ENCODE measurements at places on chromosomes 4 and X.

DNA sequence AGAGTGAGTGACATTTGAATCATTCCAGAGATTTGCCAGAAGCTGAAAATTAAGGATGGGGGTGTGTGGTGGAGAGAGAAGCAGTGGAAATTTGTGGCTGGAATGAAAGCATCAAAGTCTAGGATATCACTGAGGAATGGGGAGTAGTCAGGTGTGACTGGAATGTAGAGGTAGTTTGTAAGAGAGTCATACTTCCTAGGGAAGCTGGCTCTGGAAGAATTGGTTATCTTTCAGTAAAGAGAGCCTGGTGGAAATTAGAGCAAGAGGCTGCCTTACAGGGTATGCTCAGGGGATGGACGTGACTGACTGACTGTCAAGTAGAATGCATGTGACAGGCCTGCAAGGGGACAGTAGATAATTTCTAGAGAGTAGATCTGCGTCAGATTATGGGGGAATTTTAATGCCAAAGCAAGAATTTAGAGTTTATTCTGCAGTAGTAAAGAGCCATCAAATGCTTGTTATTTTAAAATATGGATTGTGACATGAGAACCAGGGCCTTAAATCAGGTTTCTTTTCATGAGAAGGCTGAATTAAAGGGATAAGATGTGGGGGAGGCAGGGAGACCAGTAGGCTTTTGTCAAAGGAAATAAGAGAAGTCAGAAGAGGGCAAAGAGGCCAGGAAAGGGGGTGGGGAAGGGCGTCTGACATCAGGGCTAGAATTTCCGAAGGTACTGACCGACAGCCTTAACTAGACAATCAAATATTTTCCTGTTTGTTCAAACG is 109.9 kb downstream of the AFF1 start:
- peak; percentile 37 for DNase-seq

DNA sequence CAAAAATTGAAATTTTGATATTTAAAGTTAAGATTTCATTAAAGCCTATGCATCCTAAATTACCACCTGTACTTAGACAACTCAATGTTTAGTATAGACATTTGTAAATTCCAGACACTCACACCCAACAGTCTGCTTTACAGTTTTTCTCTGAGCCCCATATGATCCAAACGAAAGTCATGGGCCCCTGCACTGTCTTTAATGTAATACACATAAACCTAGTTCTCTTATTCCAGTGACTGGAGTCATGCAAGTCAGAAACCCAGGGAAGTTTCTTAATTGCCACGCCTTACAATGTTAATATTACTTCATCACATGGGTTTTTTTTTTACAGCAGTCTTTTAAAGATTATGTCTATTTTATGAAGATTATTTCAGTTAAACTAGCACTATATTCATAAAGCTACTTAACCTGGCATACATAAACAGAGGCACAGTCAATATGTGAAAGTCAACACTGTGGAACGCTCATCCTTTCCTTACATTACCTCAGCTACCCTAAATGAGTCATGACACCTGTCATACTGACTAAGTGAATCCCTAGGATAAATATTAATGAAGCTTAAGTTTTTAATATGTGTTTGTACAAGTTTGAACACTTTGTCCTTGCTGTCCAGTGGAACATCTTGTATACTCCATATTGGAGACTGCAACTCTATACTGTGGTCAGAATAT is 67.7 kb upstream of the H2AZ1 start:
- no peak for DNase-seq

- DNase-seq = no peak
Measured at GRCh38 chrX:17298564-17298963, 76.4 kb upstream of the NHS start.

GRCh38 chrX:153947009-153947769 is 2.7 kb upstream of the RENBP start:
- peak; percentile 77 for DNase-seq

DNA sequence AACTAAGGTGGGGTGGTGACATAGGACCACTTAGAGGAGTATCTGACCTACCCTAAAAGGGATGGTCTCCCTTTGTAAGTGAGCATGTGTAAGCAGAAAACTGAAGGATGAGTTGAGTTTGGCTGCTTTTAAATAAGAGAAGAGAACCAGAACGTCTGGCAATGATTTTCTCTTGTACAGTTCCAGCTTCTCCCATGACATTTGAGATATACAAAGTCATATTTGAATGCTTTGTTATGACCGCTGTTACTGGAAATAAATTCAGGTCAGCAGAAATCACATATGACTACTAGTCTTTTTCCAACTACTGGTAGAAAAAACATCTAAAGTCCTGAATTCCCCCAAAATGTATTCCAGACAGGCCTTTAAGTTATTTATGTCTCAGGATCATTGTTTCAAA is 313.3 kb upstream of the BMP3 start:
- no peak for DNase-seq

- peak; percentile 80 for DNase-seq
Measured at GRCh38 chr4:41512596-41512995, 25.4 kb upstream of the LIMCH1 start.

DNA sequence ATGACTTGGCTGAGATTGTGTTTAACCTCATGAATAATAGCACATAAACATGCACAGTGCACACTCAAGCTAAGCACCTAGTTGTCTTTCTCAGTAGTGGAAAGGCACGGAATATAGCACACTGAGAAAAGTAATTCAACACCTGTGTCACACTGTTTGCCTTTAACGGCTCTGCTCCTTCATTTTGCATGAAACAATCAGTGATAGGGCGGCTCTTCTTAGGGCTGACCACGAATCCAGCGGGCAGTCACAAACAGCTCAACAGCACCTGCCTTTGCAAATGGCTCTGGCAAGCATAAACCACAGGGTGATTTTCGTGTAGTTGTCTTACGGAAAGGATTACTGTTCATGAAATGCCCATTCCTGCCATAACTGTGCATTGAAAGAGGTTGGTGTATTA is 954.0 kb upstream of the TENM3 start:
- no peak for DNase-seq

DNA sequence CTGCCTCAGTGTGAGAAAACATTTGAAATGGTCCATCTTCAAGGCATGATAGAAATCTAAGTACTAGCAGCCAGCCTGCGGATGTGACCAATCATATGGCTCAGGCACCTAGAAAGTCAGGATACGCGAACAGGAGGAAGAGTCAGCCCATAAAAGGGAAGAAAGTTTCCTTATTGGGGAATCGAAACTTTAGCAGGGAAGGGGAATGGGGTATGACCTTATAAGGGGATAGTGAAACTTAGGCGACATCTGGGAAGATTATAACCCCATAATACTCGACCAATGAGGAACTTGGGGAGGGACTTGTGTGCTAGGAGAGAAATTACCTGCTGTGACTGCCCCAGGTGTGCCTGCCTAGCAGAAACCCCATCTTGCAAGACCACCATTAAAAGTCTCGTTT is 26.2 kb upstream of the PYURF start:
- DNase-seq = peak; percentile 27

- DNase-seq = no peak
Measured at GRCh38 chr4:139824882-139825522, 159.4 kb downstream of the MGST2 start.

- no peak for DNase-seq
Measured at GRCh38 chr4:82913305-82913704, 12.8 kb downstream of the THAP9 start.

DNA sequence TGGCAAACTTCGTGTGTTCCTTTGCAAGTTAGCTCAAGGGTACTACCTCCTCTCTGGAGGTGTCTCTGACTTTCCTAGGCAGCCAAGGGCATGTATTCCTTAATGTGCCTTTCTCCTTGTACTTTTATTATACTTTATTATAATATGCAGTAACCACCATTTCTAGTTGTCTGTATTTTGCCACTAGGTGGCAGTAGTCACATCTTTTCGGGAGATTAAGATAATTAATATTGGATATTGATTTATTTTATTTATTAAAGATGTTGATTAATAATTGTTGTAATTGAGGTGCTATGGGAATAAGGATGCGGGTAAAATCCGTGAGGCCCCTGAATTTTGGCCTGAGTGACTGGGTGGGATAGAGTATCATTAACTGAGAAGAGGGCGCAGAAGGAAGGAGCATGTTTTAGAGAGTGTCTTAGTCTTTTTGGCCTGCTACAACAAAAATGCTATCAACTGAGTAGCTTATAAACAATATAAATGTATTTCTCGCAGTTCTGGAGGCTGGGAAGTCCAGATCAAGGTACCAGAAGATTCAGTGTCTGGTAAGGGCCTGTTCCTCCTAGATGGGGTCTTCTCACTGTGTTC is 153.3 kb downstream of the TMEM164 start:
- no peak for DNase-seq

- DNase-seq = peak; percentile 16
Measured at GRCh38 chr4:77801260-77801608, 17.9 kb downstream of the CNOT6L start.

DNA sequence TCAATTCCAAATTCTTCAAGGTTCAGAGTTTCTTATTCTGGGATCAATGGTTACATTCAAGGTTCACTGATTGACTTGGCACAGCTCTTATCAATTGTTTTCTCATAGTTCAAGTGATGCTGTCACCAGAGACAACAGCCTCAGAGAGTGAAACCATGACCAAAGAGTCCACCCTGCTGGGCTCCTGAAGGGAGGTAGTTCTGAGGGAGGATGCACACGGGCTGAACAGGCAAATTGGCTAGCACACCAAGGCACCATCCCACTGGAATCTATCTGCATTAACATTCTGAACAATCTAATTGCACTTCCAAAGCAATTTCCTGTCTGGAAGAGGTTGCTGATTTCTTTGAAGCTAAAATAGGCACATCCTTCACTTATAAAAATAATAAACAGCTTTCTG is 16.6 kb upstream of the GAB1 start:
- DNase-seq = no peak

DNA sequence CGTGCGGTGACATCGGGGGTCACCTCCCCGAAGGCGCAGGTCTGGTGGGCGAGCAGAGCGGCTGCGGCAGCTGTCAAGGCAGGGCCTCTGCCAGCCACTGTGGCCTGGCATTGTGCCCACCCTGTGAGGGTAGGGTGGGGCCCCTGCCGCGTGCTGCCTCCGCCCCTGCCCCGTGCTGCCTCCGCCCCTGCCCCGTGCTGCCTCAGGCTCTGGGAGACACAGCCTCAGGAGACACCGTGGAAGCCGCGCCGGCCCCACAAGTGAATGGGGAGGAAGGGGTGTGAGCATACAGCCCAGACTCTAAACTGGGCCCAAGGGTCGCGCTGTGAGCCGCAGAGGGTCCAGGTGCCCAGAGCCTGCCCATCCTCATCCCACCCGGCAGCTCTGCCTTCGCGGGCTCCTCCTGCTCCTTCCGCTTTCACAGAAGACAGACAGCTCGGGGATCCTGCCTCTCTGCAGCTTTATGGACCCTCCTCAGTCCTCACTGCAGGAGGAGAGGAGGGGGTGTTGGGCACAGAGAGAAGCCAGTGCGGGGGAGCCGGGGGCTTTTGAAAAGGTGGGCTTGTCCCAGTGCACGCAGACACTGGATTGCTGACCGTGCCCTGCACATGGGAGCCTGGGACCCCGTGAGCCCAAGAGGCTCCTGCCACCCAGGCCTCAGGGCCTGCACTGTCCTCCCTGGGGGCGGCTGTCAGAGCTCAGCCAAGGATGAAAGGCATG is 27.4 kb downstream of the PCGF3 start:
- no peak for DNase-seq

DNA sequence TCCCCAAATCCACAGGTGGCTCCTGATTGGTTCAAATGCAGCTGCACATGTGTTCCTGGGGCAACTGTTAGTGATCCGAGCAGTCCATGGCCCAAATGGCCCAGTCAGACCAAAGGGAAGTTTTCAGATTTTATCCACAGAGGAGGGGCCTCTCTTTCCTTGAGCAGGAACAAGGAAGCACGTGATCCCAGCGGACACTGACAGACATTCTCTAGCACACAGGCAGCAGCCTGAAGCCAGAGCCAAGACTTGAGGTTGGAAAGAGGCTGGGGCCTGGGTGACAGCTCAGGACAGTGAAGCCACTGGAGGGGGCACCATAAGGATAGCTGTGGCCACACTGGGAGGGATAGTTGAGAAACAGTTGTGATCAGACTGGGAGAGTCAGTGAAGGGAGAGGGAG is 3.5 kb upstream of the ZFP92 start:
- DNase-seq = no peak

DNA sequence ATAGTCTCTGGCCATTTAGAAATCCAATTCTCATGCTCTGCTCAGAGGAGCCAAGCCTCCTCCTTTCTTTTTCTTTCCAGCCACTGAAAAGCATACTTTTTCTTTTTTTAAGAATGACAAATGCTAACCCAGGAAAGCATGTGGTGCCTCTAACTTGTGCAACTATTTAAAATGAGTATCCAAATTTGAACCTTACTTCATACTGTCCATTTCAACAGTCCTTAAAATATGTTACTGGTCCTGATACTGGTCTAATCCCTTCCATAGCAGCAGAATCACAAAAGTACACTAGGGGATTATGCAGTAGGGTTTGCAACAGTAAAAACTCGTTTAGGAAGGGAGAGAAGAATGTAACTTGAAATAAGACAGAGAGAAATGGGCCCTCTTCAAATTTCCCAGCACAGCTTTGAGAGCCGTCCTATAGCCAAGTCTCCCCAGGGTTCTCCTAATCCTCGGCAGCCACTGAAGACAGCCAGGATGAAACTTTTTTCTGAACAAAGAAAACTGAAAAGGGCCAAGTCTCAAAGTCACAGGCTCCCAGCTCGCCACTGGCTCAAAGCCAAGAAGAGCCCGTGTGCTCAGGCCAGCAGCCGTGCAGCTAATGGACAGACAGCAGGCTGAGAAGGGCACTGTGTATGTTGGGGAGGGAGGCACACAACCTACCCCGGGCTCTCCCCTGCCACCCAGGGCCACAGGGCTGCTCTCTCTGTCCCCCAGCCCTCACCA is 39.5 kb downstream of the GPC4 start:
- DNase-seq = peak; percentile 18

DNA sequence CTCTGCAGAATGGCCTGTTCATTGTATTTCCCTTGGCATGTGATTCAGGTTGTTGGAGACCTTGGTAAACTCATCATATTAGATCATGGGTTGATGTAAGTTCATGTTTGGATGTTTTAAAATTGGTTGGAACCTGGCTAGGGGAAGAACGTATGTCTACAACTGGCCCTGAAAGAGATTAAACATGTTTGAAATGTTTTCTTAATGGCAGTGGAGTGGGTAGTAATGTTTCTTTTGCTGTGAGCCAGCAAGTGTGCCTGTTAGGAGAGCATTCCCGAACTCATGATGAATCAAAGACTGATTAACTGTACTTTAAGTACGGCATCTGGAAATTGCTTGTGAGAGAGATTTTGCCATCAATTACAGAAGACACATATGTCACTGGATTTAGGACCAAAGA is 44.5 kb upstream of the SLC4A4 start:
- no peak for DNase-seq

GRCh38 chrX:133610056-133610455 is 194.8 kb upstream of the GPC4 start:
- DNase-seq = no peak

GRCh38 chr4:112225157-112225556 is 6.4 kb upstream of the AP1AR start:
- DNase-seq = no peak
